Type B pancreatic cell (in vitro differentiated cells): ENCODE measurements at places on chromosomes 13 and 19.

- no peak for DNase-seq
These were observed 15.4 kb downstream of the MIR17HG start for GRCh38 chr13:91362908-91363307.

GRCh38 chr13:110251193-110251819 is 55.7 kb downstream of the COL4A1 start:
- DNase-seq = no peak

GRCh38 chr13:50509167-50509566 is 334.3 kb downstream of the DLEU7 start:
- no peak for DNase-seq

DNA sequence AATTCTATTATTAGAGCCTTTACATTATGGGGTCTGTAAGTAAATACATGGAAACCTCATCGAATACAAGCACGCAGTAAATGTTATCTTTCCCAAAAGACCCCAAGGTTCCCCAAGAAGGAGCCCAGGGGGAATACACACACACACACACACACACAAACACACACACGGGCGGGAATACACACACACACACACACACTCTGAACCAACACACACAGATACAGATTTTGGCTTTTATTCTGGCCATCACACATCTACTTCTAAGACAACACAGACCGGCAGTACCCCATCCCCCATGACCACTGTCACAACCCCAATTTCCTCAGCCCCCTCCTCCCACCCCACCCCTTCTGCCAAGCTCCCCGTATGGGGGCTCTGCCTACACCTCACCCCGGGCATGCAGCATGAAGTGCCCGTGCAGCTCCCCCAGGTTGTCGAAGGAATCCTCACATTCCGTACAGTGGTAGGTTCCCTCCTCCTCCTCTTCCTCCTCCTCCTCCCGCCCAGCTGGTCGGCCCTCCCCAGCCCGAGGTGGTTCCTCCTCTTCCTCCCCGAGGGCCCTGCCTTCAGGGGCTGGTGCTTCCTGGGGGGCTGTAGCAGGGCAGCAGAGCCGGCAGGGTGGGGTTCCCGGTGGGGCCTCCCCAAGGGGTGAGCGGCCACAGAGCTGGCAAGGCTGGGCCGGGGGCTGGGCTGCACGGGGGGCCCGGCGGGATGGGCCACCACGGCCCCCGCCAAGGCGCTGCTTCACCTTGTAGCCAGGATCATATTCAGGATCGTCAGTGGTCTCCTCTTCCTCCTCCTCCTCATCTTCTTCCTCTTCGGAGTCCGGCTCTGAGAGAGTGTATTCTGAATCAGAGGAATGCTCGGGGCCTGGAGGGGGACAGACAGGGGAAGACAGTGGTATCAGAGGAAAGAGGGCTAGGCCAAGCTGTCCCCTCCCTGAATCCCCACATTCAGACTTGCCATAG is 4.4 kb upstream of the SRRM5 start:
- DNase-seq = no peak

DNA sequence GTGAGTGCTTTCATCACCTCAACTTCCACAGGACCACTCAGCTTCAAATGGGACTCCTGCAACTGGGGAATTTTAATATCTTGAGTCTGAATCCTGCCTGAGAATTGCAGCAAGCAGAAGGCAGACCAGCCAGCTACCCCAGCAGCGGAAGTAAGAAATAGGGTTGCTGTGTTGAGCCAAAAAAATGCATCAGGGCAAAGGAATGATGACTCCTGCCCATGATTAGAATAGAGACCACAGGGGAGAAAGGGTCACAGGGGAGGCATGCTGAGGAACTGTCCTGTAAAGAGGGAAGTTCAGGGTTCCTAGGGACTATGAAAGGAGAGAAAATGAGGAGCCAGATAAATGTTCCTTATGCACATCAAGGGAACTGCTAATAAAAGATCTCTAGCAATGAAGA is 370.2 kb downstream of the KCTD12 start:
- DNase-seq = no peak

DNA sequence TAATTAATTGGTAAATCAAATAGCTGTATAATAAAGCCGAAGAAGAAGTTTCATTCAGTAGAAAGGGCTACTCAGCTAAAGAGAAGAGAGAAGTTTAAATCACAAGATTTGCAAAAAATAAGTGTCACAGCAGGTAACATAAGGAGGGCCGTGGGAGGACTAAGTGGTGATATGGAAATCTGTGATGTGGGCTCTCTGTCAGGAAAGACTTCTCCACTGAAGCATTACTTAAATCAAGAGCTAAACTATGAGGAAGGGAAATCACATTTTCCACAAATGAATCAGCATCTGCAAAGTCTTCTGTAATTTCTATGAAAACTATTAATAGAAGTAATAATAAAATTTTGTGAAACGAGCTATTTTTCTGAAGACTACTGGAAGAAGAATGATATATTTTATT is 153.8 kb downstream of the PCDH9 start:
- DNase-seq = no peak

DNA sequence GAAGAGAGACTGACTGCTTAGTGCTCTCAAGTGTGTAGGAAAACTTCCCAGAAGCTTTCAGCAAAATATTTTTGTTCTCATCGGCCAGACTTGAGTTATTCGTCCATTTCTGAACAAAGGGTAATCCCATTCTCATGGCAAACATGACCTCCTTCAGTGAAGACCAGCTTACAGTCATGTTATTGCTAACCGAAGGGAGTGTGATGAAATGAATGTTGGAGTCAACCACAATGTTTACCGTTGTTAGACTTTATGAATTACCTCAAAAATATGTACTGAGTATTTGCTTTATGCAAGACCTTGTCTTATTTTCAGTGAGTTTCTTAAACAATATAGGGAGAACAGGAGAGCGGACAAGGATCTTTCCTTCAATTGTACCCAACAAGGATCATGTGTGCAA is 228.6 kb downstream of the LMO7 start:
- no peak for DNase-seq

DNA sequence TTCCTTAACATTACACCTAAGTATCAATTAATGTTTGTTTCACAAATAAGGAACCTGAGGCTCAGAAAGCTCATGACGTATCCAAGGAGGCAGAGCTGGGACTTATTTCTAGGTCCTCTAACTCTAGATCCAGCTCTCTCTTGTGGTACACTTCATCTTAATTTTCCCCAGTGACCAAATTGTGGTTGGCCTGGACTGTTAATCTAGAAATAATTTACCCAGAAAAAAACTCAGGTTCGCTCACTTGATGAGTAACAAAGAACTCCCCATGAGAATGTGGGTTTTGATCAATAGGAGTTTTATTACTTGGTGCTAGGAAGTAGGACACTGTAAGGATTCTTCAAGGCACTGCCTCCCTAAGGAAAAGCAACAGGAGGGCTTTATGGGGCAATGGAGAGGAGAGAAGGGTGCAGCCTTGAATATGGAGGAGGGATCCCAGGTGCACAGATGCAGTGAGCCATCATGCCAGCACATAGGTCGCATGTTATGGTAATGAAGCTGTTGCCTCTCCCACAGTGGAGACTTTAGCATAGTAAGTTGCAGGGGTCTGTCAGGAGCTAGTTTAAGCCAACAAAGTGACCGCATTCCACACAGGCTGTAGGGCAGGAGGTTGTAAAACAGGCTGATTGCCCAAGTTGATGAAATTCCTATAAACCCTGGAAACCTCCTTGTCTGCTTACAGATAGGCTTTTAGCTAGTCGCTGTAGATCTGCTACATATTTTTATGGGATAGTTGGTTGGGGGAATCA is 14.7 kb downstream of the RAP2A start:
- DNase-seq = no peak

DNA sequence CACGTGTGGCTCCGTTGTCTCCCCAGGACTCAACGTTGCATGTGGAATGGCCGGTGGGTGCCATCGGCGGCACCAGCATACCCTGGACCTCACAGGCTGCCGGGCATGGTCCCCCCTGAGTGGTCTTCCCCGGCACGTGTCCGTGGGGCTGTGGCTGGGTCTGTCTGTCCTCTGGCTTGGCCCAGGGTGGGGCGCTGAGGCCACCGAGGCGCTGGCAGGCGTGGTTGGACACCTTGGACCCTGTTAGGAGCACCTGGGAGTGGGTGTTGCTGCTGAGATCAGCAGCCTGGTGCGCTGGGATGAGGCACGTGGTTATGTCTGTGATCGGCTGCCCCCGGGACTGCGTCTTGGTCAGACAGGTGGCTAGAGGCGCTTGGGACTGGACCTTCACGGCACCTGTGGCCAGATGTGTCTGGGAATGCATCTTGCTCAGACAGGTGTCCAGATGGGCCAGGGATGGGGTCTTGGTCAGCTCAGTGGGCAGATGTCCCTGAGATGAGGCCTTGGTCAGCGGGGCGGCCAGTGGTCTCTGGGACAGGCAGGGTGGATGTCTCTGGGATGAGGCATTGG is 9.2 kb downstream of the IQCN start:
- DNase-seq = no peak

GRCh38 chr19:2207991-2208860 is 27.9 kb downstream of the PLEKHJ1 start:
- DNase-seq = no peak

- no peak for DNase-seq
These were observed 2.2 kb upstream of the LYPD5 start for GRCh38 chr19:43804432-43804831.

DNA sequence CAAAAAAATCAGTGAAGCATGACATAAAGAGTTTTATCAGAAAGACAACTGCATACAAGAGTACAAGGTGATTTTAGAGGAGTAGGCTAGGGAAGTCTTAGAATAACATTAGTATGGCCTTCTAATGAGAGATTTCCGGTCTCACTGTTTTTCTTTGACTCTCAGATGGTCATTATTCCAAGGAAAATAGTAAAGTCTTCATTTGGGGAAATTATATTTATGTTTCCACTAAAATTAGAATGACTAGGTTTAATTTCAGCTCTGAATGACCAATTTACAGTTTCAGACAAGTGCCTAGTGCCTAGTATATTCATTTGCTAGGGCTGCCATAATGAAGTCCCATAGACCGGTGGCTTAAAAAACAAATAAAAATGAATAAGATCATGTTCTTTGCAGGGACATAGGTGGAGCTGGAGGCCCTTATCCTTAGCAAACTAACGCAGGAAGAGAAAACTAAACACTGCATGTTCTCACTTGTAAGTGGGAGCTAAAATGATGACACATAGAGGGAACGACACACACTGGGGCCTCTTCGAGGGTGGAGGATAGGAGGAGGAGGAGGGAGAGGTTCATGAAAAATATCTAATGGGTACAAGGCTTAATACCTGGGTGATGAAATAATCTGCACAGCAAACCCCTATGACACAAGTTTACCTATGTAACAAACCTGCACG is 303.1 kb downstream of the PCDH9 start:
- no peak for DNase-seq

GRCh38 chr19:38597075-38597474 is 20.7 kb downstream of the MAP4K1 start:
- DNase-seq = no peak

- no peak for DNase-seq
These were observed 30.7 kb upstream of the IL17D start for GRCh38 chr13:20672772-20673171.

GRCh38 chr19:44684892-44685863 is 13.8 kb upstream of the CEACAM16 start:
- no peak for DNase-seq

DNA sequence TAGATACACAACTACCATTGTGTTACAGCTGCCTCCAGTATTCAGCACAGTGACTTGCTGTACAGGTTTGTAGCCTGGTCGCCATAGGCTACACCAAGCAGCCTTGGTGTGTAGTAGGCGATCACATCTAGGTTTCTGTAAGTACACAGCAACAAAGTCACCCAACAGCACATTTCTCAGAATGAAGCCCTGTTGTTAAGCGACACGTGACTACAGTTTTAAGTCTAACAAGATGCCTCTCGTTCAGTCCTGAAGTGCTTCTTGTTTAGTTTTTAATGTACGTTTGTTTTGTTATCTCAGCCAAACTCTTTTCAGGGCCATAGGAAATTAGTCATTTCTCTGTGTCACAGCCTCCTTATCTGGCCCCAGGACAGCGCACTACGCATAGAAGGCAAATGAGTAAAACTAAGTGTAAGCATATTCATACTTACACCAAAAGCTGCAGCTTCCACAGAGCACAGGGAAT is 50.0 kb upstream of the GPR183 start:
- DNase-seq = no peak

GRCh38 chr19:2089001-2089711 is 7.0 kb downstream of the MOB3A start:
- no peak for DNase-seq

DNA sequence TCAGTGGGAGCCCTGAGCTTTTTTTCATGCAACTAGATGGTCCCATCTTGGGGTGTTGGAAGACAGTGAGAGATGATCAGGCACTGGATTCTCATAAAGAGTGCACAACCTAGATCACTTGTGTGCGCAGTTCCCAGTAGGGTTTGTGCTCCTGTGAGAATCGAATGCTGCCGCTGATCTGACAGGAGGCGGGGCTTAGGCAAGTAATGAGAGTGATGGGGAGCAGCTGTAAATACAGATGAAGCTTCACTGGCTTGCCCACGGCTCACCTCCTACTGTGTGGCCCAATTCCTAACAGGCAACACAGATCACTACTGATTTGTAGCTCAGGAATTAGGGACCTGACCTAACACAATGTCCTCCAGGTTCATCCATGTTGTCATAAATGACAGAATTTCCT is 43.6 kb upstream of the UBAC2 start:
- DNase-seq = no peak

DNA sequence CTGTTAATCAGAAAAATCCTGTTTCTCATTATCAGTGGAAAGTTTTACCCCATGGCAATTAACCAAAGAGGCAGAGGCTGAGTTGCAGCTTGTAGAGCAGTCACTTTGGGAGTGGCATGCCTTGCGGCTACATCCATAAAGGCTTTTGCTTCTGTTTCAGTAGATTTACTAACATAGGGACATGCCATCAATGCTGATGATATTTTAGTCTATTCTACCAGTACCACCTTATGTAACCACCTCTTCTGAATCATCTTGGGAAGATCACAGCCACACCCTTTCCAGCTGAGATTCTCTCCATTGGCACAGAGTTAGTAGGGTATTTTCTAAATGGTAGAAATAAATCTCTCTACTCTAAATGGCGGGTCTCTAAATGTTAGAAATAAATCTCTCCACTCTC is 37.5 kb downstream of the POSTN start:
- no peak for DNase-seq

DNA sequence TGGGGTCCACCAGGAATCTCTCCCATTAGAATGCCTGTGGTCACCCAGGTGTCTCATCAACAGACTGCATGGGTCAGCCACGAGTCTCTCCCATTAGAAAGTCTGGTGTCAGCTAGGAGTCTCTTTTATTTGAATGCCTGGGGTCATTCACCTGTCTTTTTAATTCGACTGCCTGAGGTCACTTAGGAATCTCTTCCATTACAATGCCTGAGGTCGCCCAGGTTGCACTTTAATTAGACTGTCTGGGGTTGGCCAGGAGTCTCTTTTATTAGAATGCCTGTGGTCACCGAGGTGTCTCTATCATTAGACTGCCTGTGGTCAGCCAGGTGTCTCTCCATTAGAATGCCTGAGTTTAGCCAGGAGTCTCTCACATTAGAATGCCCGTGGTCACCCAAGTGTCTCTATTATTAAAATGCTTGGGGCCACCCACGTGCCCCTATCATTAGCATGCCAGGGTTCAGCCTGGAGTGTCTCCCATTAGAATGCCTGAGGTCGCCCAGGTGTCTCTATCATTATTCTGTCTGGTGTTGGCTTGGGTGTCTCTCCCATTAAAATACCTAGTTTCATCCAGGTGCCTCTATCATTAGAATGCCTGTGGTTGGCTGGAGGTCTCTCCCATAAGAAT is 1474.3 kb downstream of the UQCRFS1 start:
- DNase-seq = peak; percentile 13
